Fibroblast of lung (primary cell): ENCODE measurements at places on chromosomes 2 and 18. TPM values are rescaled to one million over a fixed set of nuclear protein-coding genes. Genes with fewer than 3 reads are reported as not detected.
A peak's percentile ranks its signal among the peaks of the same experiment; 100 is the strongest.

The RABL2A gene
- total RNA-seq = 6.9 and 11.7 TPM in 2 replicates

DNA sequence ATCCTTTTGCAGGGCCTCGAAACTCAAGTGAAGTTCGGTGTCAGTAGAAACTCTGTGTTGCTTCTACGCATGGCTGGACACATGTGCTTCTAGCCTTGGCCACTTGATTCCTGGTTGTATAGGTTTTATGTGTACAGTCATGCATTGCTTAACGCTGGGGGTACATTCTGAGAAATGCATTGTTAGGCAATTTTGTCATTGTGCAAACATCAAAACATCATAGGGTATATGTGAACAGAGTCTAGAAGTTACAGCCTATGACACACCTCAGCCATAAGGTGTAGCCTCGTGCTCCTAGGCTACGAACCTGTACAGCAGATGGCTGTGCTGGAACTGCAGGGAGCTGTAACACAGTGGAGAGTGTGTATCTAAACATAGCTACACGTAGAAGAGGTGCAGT, 39.4 kb downstream of the TMEM18 start:
- no peak for DNase-seq

DNA sequence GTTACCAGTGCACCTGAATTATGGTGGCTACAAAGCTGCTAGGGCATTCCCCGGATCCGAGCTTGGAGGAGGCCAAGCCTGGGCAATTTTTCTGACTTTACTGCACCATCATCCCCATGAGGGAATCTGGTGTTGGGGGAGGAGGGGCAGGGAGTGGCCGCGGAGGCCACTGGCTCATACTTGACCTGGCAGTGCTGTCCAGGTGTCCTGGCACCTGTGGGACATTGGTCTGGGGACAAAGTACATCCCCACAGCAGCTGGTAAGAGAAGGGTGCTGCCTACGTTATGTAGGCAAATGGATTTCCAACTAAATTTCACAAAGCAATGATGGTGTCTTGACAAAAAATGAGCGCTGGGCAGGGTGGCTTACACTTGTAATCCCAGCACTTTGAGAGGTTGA, 48.3 kb downstream of the KLHL29 start:
- DNase-seq = no peak

GRCh38 chr2:170968205-170969003, 39.4 kb downstream of the GORASP2 start:
- DNase-seq = no peak

The CCDC141 gene
- under 0.01 and 0.17 TPM in 2 replicates for total RNA-seq

The SMPD4 gene
- total RNA-seq = 7.7 and 11.2 TPM in 2 replicates

The CD8A gene
- not detected in 2 replicates for total RNA-seq

The UCN gene
- 1.2 and 1.3 TPM in 2 replicates for total RNA-seq

The TMEFF2 gene
- total RNA-seq = 0.26 and 0.33 TPM in 2 replicates

DNA sequence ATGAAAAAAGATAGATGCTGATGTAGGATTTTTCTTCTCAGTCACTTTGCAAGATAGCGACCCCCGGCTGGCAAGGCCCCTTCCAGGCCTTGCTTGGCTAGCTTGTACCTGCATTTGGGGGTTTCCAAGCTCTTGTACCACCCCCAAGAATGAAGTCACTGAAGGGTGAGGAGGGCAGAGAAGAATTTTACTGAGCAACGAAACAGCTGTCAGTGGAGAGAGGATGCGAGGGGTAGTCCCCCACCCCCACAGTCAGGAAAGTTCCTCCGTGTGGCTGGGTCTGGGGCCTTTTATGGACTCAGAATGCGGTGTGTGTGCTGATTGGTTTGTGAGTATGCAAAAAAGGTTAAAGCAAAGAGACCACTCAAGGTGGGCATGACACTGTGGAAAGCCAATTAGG, 382.0 kb downstream of the GPD2 start:
- no peak for DNase-seq

The UGT1A10 gene
- not detected in 2 replicates for total RNA-seq

The GPR155 gene
- 4.4 and 6.4 TPM in 2 replicates for total RNA-seq

The MFSD6 gene
- total RNA-seq = 15.2 and 31.4 TPM in 2 replicates

DNA sequence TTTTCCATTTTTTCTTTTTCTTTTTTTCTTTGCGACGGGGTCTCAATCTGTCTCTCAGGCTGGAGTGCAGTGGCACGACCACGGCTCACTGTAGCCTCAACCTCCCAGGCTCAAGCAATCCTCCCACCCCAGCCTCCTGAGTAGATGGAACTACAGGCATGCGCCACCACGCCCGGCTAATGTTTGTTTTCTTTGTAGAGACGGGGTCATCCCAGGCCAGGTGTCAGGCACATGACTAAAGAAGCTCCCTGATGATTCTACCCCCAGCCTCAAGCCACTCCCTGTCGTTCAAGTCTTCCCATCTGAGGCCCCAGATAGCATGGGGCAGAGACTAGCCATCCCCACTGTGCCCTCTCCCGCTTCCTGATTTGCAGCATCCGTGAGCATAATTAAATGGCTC, 9.8 kb upstream of the FZD5 start:
- no peak for DNase-seq

The FSHR gene
- total RNA-seq = under 0.01 TPM in 1 of 2 replicates, not detected in the other

DNA sequence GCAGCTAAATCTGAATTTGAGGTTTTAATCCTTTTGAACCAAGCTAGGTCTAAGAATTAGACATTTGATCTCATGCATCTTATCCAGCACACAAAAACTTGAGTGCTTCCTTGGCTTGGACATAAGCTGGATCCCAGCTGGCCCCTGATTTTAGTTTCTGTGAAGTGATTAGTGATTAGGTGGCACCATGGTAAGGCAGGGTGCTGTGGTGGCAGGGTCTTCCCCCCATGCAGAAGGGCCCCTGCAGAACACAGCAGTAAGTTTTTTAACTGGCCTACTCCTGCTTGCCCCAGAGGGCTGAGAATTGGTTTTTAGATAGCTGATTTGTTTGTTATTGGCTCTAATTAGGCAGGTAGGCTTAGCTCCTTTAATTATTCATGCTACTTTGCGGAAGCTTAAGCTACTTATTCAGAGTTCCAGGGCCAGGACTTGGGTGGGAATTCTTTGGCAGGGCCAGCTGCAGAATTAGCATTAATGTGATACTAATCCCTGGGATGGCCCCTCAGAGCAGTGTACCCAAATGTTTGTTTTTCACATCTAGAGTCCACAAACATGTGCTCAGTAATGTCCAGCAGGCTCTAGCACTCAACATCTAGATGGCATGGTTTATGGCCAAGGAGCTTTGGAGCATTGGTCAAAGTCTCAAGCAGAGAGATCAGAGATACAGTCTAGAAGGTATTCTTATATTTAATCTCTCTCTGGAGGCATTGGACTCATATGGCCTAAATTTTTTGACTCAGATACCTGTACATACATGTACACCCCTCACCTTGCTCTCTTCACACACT, 99.6 kb downstream of the FMNL2 start:
- no peak for DNase-seq

DNA sequence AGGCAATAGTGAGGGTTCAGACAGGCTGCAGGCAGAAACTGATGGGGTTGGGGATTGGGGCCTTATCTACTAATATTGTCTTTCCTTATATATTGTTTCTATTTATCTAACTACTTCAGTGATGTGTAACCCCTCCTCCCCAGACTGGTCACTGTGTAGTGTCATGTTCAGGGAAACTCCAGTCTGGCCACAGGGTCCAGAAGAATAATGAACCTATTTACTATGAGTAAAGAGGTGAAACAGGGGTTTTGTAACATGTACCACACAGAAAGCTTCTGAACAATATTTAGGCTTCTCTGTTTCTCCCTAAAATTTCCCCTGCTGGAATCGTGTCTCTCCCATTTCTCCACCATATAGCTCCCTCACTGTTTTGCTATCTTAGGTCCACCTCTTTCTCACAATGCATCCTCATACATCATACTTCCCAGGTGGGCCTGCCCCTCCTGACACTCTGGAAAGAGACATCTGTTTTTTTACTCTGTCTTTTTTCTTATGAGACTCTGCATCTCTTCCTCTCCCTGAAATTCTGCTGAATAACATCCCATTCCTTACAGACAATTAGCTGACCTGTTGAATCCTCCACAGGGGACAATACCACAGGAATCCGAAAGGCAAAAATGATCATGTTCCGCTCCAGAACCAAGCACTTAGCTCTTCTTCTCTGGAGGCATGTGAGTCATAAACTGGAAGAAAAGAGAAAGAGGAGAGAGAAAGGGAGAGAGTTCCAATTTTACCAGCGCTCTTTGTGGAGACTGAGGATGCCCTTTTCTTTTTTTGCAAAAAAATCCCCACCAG, 154.8 kb downstream of the ZEB2 start:
- DNase-seq = no peak

The BOLL gene
- not detected in 2 replicates for total RNA-seq

GRCh38 chr2:177675350-177675821, 282.8 kb downstream of the AGPS start:
- no peak for DNase-seq

DNA sequence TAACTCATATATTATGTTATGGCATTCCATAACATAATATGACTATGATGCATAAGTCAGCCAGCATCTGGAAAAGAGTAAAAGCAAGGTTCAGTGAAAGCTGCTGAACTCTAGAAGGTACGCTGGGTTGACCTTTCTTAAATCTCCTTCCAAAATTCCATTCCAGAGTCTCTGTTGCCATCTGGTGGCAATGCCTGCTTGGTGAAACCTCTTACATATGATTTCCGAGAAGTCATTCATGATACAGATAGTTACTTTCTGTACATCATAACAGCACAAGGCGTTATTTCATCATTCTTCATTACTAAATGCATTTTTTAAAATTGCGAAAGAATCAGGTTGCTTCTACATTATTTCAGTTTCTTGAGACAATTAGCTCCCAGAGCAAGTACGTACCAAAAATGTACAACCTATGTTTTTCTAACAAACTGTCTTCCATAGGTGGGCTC, 7.0 kb upstream of the EPG5 start:
- peak; percentile 92 for DNase-seq

The EFR3B gene
- 0.50 and 0.51 TPM in 2 replicates for total RNA-seq

DNA sequence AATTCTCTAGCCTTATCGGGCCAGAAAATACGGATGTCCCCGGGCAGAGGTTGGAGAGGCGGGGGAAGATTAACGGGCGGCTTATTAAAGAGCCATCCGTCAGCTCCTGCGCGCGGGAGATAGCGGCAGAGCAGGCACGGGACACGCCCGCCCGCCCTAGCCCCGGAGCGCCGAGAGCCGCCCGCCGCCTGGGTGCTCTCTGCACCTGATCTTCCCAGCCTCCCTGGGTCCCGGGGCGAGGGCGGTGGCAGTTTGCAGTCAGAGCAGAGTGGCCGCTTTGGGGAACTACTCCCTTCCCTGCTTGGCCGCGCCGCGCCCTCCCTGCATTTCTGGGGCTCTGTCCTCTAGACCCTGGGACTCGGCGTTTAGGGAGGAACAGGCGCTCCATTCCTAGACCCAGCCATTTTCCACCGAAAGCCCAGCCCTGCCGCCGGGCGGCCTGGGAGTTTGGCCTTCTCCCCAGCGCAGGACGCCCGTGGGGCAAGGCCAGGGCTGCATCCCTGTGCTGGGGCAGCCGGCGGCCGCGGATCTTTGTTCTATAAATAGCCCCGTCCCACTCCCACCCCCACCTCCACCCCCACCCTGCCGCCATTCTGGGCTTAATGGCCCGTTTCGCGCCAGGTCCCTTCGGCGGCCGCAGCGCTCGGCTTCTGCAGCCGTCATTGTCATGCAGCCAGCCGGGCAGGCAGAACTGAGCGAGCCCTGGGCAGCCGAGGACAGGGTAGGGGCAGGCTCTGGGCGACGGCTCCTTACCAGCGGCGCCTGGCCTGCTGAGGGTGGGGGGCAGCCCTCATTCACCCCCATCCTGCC, 6.6 kb downstream of the GAD1 start:
- no peak for DNase-seq

The ATIC gene
- 35.4 and 40.3 TPM in 2 replicates for total RNA-seq

GRCh38 chr2:199929262-199929661, 18.2 kb downstream of the C2orf69 start:
- DNase-seq = no peak

GRCh38 chr2:27152102-27152795, 3.4 kb downstream of the TCF23 start:
- DNase-seq = no peak

GRCh38 chr2:226611944-226612318, 187.7 kb downstream of the IRS1 start:
- DNase-seq = peak; percentile 38

The KCNK3 gene
- under 0.01 and 0.26 TPM in 2 replicates for total RNA-seq

DNA sequence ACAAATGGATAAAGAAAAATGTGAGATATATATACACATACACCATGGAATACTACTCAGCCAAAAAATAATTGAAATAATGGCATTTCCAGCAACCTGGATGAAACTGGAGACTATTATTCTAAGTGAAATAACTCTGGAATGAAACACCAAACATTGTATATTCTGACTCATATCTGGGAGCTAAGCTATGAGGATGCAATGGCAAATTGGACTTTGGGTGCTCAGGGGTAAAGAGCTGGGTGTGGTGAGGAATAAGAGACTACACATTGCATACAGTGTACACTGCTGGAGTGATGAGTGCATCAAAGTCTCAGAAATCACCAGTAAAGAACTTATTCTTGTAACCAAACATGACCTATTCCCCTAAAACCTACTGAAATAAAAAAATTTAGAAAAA, 636.0 kb upstream of the LRATD1 start:
- peak; percentile 36 for DNase-seq

The QPCT gene
- 3.9 and 8.4 TPM in 2 replicates for total RNA-seq

The SCN9A gene
- total RNA-seq = 58.6 and 105 TPM in 2 replicates
